NCI-H2081 (cell line): ENCODE measurements at places on chromosomes 2 and 18.

DNA sequence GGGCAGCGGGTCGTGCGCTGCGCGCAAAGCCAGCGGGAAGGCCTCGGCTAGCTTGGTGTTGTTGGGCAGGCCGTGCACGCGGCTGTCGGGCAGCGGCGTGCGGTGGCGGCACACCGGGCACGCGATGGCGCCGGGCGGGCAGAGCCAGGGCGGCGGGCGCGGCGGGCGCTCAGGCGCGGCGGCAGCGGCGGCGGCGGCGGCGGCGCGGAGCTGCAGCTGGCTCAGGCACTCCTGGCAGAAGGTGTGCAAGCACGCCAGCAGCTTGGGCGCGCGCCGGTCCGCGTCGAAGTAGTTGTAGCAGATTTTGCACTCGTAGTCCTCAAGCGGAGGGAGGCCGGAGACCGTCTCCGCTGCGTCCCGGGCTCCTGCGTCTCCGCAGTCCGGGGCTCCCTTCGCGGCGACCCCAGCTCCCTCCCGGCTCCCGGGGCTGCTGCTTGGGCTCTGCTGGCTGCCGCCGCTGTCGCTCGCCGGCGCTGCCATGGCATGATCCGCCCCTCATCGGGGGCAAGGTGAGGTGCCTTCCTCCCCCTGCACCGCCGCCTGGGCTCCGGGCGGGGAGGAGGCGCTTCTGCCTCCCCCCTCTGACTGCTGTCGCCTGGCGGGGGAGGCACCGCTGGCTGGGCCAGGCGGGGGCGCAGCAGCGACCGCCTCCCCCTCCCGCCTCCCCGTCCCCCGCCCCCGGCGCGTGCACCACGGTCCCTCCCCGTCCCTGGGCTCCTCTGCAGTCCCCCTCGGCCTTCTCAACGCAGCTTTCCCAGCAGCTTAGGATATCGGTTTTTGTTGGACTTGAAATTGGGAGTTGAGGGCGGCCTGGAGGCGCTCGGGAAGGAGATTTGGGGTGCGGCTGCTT is 21.0 kb upstream of the PAX3 start:
- peak; percentile 79 for DNase-seq

- DNase-seq, result no peak
These were observed 125.1 kb downstream of the ATL2 start for GRCh38 chr2:38251940-38252339.

GRCh38 chr2:144730711-144731110 is 210.8 kb upstream of the ZEB2 start:
- DNase-seq, result no peak

- no peak for DNase-seq
These were observed 102.3 kb upstream of the ID2 start for GRCh38 chr2:8579485-8580085.

GRCh38 chr2:99476629-99477028 is 13.2 kb downstream of the REV1 start:
- DNase-seq, result no peak

DNA sequence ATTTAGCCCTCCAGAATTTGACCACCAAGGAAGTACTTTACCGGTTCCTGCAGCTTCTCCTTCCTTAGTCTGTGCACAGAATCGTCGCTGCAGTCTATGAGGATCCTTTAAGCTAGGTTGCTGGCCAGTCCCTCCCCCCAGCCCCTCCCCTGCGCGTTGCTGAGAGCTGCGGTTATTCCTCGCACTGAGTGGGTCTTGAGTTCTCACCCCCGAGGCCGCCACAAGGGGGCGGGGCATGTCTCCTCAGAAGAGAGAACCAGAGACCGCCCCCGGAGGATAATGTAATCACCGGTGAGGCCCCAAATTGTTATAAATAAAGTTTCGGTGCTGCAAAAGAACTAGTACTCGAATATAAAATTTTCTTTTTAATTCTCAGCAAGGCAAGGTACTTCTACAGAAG is 1184.9 kb upstream of the CDH2 start:
- DNase-seq, result no peak

- no peak for DNase-seq
These were observed 144.3 kb upstream of the MAP3K20 start for GRCh38 chr2:172931256-172931894.

- no peak for DNase-seq
These were observed 161.8 kb downstream of the LNPK start for GRCh38 chr2:175840256-175840655.

GRCh38 chr2:173299764-173300163 is 54.9 kb upstream of the CDCA7 start:
- no peak for DNase-seq

- no peak for DNase-seq
These were observed 117.0 kb upstream of the EML6 start for GRCh38 chr2:54606393-54606958.

- DNase-seq, result peak; percentile 13
These were observed 130.9 kb downstream of the TMEM17 start for GRCh38 chr2:62375113-62375420.

DNA sequence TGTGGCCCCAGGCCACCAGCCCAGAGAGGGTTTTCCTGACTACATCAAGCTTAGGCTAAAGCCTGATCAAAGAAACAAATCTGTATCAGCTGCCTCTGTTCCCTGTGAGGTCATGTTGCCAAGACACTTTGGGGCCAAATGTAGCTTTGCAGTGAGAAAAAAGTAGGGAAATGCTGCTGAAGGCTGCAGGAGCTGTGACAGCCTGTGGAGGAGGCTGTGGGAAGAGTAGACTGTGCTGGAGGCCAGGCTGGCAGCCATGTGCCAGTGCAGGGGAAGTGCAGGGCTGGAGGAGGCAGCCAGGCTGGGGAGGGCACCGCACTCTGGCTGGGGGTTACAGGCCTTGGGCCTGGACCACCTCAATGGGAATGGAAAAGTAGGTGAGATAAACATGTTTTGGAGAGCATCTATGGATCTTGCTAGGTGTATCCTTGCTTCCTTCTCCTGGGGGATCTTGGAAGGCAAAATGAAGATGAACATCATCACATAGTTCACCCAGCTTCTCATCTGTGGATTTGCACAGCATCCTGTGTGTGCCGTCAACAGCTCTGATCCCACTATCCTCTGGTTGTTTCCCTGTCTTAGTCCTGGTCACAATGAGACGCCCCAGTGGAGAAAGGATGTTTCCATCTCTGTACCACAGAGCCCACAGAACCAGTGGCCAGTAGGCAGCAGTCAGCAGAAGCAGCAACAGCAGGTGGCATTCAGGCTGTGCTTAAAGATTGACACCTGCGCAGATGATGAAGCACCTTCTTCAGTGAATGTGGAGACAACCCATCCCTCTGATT is 103.8 kb upstream of the COPS8 start:
- no peak for DNase-seq

DNA sequence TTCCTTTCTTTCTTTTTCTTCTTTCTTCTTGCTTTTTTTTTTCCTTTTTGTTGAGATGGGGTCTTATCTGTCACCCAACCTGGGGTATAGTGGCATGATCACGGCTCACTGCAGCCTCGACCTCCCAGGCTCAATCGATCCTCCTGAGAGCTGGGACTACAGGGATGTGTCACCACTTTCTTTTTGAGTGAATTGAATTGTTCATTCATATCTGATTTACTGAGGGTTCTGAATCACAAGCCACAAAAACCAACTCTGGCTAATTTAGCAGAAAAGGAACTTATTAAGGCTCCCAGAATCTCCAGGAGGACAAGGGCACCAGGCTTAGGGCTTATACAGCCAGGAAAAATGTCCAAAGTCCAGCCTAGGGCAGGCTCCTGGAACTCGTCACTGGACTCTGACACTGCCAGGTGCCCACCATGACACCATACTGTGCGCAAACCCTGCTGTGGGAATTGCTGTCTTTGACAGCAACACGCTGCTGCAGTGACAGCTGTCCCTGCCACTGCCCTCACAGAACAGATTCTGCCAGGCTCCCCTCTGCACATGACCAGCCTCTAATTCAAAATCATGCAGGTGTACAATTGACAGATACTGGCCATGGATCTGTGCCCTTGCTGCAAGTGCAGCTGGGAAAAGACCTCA is 42.9 kb upstream of the EML6 start:
- peak; percentile 16 for DNase-seq

DNA sequence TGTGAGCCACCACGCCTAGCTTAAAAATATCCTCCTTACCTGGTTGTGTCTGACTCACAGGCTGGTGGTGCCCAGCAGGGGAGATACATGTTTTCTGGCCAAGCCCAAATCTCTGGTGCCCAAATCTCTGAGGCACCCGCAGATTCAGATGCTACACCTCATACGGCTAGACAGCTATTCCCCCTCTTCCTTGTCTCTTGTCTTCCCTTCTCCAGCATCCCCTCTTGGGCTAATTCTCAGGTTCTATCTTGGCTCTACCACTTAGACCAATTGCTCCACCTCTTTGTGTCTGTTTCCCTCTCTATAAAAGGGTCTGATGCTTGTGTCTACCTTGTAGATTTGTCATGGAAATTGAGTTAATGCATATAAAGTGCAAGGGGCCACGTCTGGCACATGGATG is 13.4 kb downstream of the LAMA3 start:
- DNase-seq, result no peak

GRCh38 chr2:151967829-151968722 is 130.8 kb downstream of the CACNB4 start:
- no peak for DNase-seq

- DNase-seq, result no peak
These were observed 324.0 kb downstream of the RNF144A start for GRCh38 chr2:7241041-7241745.

GRCh38 chr2:195003881-195004471 is 653.0 kb upstream of the SLC39A10 start:
- no peak for DNase-seq

GRCh38 chr2:238706163-238706562 is 141.7 kb upstream of the TWIST2 start:
- no peak for DNase-seq
